ENCODE measurements at places on chromosomes 1 and 21.
A peak's percentile ranks its signal among the peaks of the same experiment; 100 is the strongest.

GRCh38 chr1:214327514-214327913, 46.6 kb downstream of the SMYD2 start:
- DNase-seq = no peak

GRCh38 chr1:179082333-179082998, 596 bp downstream of the TOR3A start:
- no peak for DNase-seq

- DNase-seq = no peak
Measured at GRCh38 chr1:24410750-24411149, 2.8 kb downstream of the STPG1 start.

- no peak for DNase-seq
Measured at GRCh38 chr1:111015222-111015621, 51.5 kb upstream of the LRIF1 start.

GRCh38 chr1:232328486-232329102, 301.3 kb downstream of the SIPA1L2 start:
- no peak for DNase-seq

- DNase-seq = no peak
Measured at GRCh38 chr1:165912638-165913037, 85.2 kb downstream of the UCK2 start.

DNA sequence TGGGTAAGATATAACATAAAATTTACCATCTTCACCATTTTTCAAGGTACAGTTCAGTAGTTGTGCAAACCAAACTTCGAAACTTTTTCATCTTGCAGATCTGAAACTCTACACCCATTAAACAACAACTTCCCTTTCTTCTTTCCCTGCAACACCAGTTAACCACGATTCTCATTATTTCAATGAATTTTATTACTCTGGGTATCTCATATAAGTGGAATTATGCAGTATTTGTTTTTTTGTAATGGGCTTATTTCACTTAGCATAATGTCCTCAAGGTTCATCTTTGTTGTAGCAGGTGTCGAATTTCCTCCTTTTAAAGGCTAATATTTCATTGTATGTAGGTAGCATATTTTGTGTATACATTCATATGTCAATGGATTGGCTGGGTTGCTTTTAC, 146.1 kb downstream of the SPATA46 start:
- no peak for DNase-seq

GRCh38 chr21:44778499-44778911, 23.1 kb downstream of the UBE2G2 start:
- DNase-seq = no peak

GRCh38 chr1:153392258-153392657, 1.4 kb upstream of the S100A8 start:
- no peak for DNase-seq

- DNase-seq = no peak
Measured at GRCh38 chr1:29784276-29785136, 548.2 kb downstream of the PTPRU start.

GRCh38 chr1:78387871-78388270, 102.9 kb upstream of the PTGFR start:
- no peak for DNase-seq

- DNase-seq = no peak
Measured at GRCh38 chr1:63023171-63023570, 239.2 kb downstream of the ATG4C start.

- no peak for DNase-seq
Measured at GRCh38 chr1:56933606-56934005, 32.2 kb downstream of the C8B start.

GRCh38 chr1:101587741-101588140, 350.9 kb downstream of the S1PR1 start:
- DNase-seq = peak; percentile 71

DNA sequence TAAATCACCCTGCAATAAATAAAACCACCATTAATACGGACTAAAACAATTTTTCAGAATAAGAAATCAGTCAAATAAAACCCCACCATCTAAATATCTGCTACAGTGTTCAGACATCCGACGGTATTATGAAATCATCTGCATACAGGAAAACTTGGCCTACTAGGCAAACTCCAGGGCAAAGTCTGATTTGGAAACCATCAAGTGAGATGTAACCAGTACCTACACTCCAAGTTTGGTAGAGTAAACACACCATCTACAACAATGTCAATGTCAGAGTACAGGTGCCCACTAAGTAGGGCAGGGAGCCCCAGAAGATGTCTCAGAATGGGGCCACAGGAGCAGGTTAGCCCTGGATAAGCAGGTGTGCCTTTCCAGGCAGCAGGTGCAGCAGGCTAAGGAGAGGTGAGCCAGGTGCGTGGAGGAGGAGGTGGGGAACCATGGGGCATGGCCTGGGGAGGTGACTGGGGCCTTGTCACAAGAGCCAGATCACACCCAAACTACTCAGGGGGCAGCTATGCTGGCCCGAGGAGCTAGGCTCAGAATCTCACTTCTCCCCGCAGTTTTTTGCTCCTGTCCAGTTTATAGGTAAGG, 59.6 kb downstream of the CAPZB start:
- no peak for DNase-seq

DNA sequence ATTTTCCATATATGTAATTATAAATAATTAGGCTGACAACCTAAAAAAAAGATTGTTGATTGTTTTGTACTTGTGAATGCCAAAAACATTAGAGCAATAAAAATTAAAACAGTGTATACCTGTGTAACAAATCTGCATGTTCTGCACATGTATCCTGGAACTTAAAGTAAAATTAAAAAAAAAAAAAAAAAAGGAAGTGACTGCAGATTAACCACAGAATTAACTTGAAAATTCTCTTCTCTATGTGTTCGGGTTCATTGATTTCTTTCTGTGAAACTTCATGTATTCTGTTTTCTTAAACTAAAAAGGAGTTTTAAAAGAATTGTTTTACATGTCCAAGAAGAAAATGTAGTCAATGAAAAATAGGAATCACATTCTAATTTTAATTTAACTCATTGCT, 95.7 kb downstream of the FASLG start:
- no peak for DNase-seq

GRCh38 chr1:47452426-47452825, 14.6 kb downstream of the FOXD2 start:
- DNase-seq = no peak

- DNase-seq = no peak
Measured at GRCh38 chr1:10504249-10504648, 29.5 kb downstream of the PEX14 start.

- DNase-seq = peak; percentile 77
Measured at GRCh38 chr1:24964811-24965570, 34.9 kb upstream of the RUNX3 start.

DNA sequence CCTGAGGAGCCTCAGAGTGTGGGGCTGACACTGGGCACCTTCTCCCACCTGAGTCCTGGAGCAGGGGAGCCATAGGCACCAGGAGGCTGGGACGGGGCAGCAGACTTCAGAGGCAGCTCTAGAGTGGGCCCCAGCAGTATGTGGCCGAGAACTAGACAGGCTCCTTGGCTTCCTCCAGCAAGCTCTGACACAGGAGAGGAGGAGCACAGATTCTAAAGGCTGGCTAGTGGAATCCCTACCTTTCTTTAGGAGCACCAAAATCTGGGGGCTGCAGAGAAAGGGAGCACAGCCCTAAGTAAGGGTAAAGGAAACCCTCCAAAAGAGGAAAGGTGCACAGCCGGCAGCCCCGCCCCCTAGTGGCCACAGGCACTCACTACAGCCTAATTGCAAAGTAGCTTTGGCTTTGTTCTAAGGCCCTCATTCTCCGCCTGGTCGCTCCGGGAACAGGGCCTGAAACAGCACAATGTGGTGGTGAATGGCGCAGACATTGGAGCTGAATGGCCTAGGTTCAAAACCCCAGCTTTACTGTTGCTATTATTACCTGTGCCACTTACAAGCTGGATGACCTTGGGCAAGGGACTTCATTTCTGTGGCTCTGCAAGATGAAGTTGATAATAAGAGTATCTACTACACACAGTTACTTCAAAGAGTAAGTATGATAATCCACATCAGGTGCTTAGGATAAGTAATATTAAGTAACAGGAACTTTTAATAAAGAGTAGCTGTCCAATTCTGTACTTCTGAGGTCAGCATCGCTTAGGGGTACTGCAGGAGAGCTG, 8.8 kb upstream of the GUCA2A start:
- peak; percentile 68 for DNase-seq

GRCh38 chr1:220342853-220343252, 70.6 kb upstream of the RAB3GAP2 start:
- no peak for DNase-seq

GRCh38 chr1:81912383-81912782, 111.6 kb downstream of the ADGRL2 start:
- no peak for DNase-seq

DNA sequence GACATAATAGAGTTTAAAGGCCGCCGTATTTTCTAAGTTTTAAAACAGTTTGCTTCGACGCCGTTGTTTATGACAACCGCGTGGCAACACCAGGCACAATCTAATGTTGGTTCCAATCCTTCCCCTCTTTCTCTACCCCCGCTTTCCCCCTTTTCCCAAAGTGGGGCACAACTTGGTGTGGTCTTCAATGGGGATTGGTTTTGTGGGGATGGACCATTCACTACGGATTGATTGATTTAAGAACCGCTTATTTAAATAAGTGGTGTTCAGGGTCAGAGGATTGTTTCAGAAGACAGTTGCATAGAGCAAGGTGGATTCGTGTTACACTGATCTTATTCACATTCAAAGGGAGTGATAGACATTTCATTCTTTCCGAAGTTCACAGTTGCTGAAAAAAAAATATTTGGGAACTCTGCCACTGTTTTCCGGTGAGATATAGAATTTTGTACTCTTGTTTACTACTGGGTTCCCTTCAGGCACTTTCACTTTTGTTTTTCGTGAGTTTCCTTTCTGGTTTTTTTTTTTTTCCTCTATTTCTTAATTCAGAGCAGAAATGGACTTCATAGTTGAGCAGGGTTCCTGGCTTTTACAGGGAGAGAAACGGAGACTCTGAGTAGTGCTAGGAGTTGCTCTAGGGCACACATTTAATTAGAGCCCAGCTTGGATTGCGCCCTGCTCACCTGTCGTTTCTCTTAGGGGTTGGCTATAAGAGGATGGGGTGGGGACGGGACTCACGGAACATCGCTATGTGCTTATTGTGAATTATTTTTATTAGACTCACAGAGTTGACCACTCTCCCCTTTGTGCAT, 79.6 kb upstream of the AK4 start:
- DNase-seq = no peak
